ENCODE measurements at places on chromosomes 6 and 20.

DNA sequence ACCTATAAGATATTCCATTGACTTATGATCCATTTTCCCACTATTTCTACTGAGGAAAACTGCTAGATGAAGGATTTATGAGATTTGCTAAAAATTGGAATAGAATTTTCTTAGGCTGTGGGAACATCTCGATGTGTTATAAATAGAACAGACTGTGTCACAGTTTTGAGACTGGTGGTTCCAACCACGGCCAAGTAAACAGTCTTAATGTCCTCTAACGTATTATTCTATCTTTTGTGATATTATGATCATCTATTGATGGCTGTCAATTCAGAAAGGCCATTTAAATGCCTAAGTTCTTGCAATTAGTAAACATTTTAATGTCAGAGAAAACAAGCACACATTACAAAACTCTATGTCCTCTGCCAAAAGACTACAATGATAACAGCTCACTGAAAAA lies 71.5 kb upstream of the PLN start:
- DNase-seq = no peak

DNA sequence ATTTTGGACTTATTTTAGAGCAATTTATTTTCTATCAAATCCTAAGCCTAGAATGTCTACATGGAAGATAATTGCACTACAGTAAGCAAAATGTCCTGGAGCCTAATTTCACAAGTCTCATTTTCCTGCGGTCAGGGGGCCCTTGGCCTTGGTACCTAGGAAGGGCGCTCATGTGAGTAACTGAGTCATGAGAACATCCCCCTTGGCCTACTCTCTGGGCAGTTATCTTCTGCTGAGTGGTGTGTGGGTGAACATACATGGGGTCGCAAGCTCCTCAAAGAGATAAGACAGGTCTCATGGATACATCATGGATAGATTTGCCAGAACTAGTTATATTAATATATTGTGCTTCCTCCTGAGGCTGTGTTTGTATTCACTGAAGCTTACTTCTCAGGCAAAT lies 211.2 kb upstream of the MARCKS start:
- no peak for DNase-seq

- DNase-seq = peak; percentile 79
Observed at GRCh38 chr6:38973178-38974057, 75.2 kb upstream of the GLP1R start.

- DNase-seq = no peak
Observed at GRCh38 chr6:25107218-25107617, 171.5 kb upstream of the RIPOR2 start.

GRCh38 chr6:28005975-28006374 lies 48.9 kb downstream of the OR2B6 start:
- DNase-seq = no peak

GRCh38 chr20:20712004-20712473 lies 405 bp downstream of the RALGAPA2 start:
- DNase-seq = no peak

DNA sequence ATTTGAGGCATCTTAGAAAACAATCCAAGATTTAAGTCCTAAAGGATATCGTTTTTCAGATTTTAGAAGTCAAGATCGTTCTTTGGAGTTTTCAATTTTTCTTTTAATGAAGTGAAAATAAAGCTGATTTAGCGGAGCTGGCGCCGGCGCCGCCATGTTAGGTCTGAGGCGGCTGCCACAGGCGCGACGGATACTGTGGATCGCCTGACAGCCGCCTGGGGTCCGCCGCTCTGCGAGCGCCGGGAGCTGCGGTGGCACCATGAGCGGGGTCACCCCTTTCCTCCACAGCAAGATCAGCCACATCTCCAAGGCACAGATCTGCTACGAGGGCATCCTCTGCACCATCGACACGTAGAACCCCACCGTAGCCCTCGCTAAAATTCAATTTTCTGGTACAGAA lies 247.2 kb downstream of the GJA1 start:
- no peak for DNase-seq

DNA sequence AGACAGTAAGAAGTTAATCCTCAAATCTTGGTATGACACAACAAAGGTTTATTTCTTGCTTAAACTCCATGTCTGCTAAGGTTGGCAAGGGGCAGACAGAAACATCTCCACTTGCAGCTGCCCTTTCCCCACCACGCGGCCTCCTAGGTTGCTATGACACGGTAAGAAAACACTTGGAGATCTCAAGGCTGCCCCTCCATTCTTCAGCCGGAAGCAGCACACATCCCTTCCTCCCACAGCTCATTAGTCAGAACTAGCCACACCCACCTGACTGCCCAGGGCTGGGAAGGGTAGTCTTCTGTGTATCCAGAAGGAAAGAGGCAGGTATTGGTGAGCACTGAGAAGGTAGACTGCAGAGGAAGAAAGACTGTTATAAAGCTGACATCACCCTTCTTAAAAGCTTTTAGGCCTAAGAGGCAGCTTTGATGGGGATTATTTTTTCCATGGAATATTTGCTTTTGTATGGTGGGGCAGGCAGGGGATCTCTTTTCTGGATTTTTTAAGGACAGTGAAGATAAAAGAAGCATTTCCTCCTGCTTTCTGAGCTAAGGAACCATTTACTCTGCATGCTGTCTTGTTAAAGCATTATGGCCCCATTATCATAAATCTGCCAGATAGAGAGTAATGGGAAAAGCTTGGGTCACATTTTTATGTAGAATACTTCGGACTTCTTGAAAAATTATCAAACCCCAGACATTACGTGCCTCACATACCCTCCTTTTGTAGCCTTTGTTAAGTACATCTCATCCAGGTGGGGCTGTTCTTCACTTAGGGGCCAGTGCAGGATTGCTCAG lies 41.6 kb downstream of the MRAP2 start:
- DNase-seq = peak; percentile 7

- DNase-seq = no peak
Observed at GRCh38 chr6:170046791-170047626, 243.9 kb downstream of the DLL1 start.

DNA sequence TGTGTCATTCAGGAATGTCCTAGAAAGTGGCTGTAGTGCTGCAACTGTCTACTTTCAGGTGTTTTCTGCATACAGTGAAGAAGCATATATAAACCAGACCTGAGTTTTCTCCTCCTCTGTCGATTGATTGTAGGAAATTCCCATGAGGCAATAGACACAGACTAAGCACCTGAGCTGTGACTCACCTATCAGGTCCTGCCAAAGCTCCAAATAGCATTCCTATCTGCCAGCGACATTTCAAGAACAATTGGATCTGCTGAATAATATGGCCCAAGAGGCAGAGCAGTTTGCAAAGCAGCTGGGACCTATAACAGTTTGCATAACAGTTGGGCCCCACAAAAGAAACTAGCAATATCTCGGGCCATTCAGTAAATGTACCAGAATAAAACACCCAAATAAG lies 360.4 kb downstream of the HAO1 start:
- no peak for DNase-seq

- no peak for DNase-seq
Observed at GRCh38 chr20:17725094-17725835, 25.5 kb downstream of the BANF2 start.

- no peak for DNase-seq
Observed at GRCh38 chr6:159037756-159038290, 7.0 kb downstream of the TAGAP start.

DNA sequence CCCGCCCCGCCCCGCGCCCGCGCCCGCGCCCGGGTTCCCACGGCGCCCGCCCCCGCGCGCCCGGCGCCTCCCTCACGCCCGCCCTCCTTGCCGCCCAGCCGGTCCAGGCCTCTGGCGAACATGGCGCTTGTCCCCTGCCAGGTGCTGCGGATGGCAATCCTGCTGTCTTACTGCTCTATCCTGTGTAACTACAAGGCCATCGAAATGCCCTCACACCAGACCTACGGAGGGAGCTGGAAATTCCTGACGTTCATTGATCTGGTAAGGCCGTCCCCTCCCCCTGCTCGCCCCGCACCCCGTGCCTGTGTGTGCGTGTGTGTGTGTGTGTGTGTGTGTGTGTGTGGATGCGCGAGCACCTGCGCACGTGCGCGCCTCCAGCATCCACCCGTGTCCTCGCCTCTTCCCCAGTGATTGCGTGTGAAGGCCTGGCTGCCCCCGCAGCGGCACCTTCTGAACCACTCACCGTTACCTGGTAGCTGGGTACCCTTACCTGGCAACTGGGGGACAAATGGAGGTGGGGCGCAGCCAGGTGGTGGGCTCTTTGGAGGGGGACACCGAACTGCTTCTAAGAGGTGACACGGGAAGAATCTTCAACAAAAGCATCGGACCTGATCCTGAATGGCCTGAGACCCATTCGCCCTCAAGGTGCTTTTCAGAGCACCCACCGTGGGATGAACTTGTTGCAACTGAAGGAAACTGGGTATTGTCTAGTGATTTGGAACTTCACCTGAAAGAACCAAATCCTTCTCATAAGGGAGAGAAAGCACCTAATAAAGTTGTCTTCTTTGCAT lies at the start of gene AIG1:
Gene AIG1 (plus strand): TSS at position 84 of the 791 bp plus-strand sequence. CDS start 37 bp downstream, at position 121.
- DNase-seq = no peak

DNA sequence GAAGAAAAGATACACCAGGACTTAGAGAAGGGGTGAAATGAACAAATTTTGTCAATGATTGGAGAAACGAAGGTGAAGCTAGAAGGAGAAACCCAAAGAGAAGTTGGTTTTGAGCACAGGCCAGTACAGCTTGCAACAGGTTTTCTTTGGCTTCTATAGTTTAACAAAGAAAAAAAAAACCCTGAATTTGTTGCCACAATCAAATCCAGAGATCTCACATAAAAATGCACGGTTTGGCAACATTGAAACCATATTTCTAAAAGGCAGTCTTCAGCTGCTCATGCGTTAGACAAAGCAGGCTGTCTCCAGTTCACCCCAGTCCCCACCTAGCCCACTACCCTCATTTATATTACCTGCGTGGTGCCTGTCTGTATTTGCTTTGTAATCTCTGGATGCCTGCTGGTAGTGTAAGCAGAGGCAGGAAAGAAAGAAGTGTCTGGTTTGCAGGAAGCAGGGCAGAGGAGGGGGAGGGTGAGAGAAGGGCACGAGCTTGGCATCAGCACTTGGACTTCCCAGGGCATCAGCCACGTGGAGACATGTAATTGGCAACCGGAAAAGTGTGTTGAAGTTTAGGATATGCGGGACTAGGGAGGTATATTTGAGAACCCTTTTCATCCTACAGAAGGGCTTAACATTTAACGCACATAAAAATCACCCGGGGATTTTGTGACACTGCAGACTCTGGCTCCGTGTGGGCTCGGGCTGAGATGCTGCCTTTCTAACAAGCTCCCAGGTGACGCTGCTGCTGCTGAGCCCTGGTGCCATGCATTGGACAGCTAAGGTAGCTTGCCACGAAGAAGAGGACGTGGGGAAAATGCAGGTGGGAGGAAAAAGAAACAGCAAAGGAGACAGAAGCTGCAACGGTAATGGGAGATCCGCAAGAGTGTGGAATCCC lies 14.4 kb downstream of the PFDN4 start:
- DNase-seq = no peak

DNA sequence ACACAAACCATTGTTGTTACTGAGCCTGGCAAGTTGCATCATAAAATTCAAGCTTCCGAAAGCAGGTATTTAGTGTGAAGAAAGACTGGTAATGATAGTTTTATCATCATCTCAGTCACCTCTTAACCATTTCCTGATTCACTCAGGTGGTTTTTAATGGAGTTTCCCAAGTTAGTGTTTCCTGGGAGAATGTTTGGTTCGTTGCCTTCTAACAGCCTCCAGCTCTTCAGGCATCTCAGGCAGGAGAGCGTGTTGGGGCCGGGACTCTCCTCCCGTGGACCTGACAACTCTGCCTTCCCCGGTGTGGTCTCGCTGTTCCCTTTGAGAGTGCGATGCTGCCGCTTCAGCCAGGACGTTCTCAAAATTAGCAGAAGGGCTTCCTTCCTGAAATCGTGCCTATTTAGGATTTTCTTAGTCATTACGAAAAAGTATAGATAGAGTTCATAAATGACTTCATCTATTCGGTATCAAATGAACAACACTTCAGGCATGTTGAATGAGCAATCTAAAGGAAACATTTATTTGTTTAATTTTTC lies 105.0 kb upstream of the QKI start:
- DNase-seq = peak; percentile 10

- no peak for DNase-seq
Observed at GRCh38 chr20:51757226-51757625, 11.0 kb downstream of the ATP9A start.

GRCh38 chr6:104699593-104700329 lies 160.0 kb downstream of the HACE1 start:
- DNase-seq = no peak

GRCh38 chr6:21213492-21213891 lies 380.1 kb upstream of the SOX4 start:
- DNase-seq = no peak

DNA sequence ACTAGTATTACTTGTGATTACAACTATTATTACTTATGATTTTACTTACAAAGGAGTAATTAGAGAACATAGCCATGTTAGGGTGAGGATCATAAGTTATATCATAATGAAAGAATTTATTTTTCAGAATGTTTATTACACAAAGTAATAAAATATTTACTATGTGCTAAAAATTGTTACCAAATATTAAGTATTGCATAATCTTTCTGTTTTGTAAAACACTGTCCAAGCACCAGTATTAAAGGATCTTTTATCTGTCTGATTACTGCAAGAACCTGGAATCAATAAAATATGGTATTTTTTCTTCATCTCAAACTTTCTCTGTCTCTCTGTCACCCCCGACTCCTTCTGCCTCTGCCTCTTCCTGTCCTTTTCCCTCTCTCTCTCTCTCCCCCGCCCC lies 250.1 kb downstream of the BCKDHB start:
- no peak for DNase-seq

DNA sequence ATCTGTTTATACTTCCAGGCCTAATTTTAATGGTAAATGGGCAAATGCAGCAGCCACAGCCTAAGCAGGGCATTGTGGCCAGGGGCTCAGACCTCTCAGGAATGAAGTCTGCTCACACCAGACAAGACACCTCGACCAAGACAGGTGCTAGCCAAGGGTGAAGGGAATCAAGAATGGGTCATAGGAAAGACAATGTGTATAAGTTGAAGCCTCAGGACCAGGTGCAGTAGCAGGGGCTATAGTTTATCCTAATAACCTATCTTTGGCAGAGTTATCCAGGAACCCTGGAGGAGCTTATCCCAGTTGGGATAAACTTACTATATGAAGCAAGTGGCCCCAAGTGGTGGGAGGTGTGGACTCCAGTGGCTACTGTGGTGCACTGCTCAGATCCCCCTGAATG lies 165.0 kb upstream of the TAB2 start:
- no peak for DNase-seq

- no peak for DNase-seq
Observed at GRCh38 chr6:164184410-164184809, 769.9 kb downstream of the QKI start.

DNA sequence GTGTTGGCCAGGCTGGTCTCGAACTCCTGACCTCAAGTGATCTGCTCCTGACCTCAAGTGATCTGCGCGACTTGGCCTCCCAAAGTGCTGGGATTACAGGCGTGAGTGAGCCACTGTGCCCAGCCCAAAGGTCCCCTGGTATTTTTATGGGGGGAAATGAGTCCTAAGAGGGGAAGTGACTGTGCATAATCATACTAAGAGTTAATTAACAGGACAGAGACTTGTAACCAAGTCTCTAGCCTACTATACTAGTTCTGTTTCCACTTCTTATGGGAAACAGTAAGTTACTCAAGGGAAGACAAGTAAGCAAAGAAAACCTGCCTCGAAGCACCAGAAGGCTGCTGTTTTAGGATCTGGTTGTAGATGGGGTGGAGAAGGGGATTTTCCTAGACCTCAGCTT lies 27.9 kb downstream of the TCF15 start:
- DNase-seq = no peak

- no peak for DNase-seq
Observed at GRCh38 chr20:37261714-37262113, at the start of gene GHRH. Gene GHRH (minus strand): TSS chr20:37261814. CDS start chr20:37256889, 4,925 bp downstream.

GRCh38 chr6:157271441-157271840 lies 51.9 kb downstream of the TMEM242 start:
- no peak for DNase-seq

All from IMR-90 (cell line).